ENCODE measurements at places on chromosomes 4 and X. TPM values are rescaled to one million over a fixed set of nuclear protein-coding genes. Genes with fewer than 3 reads are reported as not detected.

The BST1 gene
- not detected for total RNA-seq

The BMX gene
- total RNA-seq, result 5.9 TPM

The GAGE12H gene
- not detected for total RNA-seq

The S100P gene
- total RNA-seq, result 7.8 TPM

All from transverse colon (tissue), 4 donors.